ENCODE measurements at places on chromosomes 12 and 14. TPM values are rescaled to one million over a fixed set of nuclear protein-coding genes. Genes with fewer than 3 reads are reported as not detected.

PLCZ1 gene
- not detected for total RNA-seq

TEX52 gene
- total RNA-seq, result not detected

RBP5 gene
- 2.9 TPM for total RNA-seq

ADSS1 gene
- total RNA-seq, result 6.9 TPM

APOF gene
- total RNA-seq, result not detected

EPS8 gene
- 168 TPM for total RNA-seq

KRT72 gene
- total RNA-seq, result not detected

PRIM1 gene
- 13.0 TPM for total RNA-seq

CNTN1 gene
- total RNA-seq, result 7.2 TPM

- DNase-seq, result no peak
Observed at GRCh38 chr12:71476513-71476912, 36.9 kb downstream of the LGR5 start.

- no peak for DNase-seq
Observed at GRCh38 chr14:21136024-21136423, 19.8 kb downstream of the OR5AU1 start.

DNA sequence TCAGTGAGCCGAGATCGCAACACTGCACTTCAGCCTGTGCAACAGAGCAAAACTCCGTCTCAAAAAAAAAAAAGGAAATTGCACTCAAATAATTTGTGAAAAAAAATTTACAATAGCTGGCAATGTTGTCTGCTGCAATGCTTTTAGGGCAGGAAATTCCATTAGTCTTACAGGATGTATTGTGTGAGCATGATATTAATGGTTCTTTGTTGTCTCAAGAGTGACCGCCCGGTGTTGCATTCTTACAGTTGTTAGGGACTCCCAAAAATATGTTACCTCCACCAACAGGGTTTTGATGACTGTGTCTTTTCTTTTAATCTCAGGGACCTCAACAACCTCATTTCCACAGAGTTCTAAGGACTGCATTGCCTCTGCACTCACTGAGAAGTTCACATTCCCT is 44.8 kb downstream of the PZP start:
- DNase-seq, result peak; percentile 30

DNA sequence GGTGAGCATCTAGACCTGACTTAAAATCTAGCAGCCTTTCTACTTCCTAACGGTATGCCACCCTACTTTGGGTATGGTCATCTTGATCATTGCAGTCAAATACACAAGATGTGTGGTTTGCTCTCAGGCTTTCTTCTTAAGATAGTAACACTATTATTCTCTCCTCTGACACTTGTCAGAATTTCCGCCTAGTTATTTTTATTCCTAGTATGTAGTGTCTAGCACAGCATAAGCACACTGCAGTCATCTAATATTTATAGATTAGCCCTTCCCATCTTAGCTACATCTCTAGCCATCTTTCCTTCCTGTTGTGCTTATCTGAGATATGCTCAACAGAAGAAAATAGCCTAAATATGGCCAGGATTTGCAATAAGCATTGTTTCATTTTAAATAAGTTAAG is 180.1 kb downstream of the C12orf50 start:
- DNase-seq, result no peak

- no peak for DNase-seq
Observed at GRCh38 chr12:57048423-57049118, 1.4 kb downstream of the MYO1A start.

DNA sequence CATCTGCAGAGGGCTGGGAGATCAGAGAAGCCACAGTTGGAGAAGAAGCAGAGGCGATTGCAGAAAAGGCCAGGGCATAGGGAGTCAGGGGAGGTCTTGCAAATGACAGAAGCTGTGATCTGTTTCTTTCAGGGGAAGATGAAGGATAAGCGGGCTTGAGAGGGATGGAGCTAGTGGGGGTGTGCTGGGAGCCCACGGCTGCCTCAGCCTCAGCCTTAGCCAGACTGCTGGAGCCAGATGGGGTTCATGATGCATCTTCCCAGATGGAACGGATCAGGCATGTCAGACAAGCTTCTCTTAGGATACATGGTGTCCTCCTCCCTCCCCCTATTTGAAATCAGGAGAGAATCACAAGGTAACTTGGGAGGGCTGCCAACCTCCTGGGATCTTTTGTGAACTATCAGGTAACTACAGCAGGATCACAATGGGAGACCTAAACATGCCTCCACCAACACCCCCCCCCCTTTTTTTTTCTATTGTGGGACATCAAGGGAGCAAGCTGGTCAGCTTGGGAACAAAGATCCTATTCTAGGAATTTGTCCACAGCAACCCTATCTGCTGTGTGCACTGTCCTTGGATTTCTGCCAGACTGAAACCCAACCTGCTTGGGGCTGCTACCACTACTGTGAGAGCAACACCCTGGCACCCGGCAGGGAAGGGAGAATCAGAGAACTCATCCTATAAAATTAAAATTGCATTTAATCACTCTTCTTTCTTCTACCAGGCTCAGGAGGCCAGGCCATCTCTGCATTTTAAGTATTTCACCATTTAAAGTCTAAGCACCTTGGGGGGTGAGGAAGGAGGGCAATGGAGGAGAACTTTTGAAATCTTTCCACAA is 10.7 kb upstream of the ATP2A2 start:
- peak; percentile 51 for DNase-seq

DNA sequence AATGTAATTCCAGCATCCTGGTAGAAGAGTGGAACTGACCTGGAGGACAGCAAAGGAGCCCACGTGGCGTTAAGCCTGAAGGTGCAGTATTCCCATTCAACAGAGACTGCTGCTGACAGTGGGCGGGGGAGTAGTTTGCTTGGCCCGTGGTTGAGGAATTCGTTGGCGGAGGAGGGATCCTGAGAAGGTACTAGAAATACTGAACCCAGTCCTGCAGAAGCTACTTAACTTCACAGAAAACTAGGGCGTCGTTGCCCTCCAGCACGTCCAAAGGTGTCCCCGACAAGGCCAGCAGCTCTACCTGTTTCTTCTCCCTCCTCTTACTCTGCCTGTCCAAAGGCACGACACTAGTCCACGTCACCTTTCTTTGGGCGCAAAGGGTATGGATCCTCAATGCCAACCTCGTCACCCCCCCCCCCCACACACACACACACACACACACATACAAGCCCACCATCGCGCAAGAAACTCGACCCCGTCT is 303 bp downstream of the PUS7L start:
- peak; percentile 22 for DNase-seq

GRCh38 chr14:92280554-92281262 is 42.3 kb upstream of the SLC24A4 start:
- DNase-seq, result no peak

GRCh38 chr12:12244341-12244740 is 22.5 kb downstream of the LRP6 start:
- no peak for DNase-seq

DNA sequence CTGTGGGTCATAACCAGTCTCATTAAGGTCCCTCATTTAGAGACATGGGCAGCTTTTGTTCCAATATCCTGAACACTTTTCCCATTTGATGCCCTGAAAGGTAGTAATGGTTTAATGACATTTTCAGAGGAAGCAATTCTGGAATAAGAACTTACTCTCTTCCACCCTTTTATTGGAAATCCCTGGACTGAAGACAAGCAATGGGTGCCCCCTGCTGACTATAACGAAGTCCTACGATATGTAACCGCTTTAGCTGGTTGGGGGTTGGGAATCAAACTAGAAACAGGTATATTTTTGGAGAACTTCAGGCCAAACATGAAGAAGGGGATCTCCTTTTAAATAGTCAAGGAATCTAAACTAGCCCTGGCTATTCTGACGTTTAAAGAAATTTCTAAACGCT is 20.5 kb downstream of the SARNP start:
- DNase-seq, result no peak

DNA sequence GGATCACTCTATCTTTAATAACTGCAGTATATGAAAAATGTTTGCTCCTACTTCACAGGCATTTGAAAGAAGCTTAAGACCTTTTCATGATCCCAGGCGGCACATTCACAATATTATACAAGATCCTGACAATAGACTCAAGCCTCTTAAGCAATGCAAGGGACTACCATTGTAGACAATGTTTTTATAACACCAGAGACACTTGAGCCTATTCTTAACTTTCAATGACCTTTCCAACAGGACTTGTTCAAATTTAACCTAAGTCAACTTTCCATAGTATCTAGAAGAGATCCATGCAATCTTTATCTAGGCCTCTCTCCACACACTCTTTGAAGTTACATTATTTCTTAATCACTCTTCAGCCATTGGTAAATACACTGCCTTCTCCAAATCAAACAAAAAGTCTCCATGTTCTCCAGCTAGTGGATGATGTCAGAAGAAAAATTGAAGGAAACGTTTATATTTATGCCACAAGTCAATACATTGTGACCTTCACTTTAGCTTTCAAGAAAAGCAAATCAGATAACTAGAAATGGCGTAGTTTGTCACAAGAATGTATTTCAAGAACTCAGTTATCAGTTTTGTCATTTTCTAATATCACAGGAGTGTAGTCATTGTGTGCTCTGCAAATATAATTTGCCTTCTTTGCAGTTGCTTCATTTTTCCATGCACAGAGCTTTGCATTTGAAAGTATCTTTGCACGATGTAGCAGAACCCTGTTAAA is 41.2 kb downstream of the PHLDA1 start:
- no peak for DNase-seq

GRCh38 chr12:61991661-61992060 is 268.5 kb upstream of the USP15 start:
- no peak for DNase-seq

- DNase-seq, result no peak
Observed at GRCh38 chr14:88870777-88871176, 46.3 kb downstream of the TTC8 start.

DNA sequence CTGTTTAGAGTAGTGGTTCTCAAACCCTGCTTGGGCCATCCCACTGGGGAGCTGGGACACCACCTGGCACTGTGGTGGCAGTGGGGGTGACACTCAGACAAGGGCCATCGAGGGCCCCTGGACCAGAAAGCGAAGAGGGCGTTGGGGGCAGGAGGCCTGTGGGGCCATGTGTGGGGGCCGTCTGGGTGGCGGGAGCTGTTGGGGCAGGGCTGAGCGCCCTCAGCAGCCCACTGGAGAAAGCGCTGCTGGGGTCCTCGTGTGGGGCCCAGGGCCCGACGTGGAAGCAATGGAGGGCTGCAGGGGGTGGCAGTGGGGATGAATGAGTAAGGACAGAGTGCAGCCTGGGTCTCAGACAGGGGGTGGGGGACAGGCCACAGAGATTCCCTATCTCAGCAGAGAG is 5.9 kb upstream of the ADSS1 start:
- DNase-seq, result no peak

DNA sequence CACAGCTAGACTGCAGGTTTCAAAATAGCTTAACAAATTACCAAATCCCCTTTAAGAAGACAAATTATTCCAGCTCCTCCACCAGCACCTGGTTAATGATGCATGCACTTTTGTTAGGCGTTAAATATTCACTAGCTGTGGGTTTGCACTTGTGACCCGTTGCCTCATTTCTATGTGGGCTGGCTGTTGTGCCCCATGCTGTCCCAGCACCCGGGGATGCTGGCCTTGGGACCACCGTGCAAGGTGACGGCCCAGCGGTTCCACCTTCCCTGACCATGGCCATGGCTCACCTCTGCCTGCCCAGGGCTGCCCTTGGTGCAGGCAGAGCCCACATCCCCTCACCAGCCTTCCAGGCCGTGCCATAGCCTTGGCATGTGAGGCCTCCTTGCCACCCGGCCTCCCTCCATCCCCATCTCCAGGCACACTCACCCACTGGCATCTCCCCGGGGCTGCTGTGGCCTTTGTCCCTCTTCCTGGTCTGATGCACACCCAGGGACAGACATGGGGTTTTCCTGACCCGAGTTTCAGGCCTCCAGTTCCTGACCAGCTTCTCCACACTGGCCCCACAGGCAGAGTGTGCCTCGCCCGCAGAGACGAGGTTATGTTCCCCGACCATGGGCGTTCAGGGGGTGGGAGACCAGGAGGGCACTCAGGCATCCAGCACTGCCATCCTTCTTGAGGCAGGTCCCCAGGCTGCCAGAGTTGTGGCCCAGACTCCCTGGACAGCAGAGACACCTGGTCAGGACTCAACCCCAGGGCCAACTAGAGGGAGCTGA is 20.3 kb upstream of the C14orf180 start:
- no peak for DNase-seq

DNA sequence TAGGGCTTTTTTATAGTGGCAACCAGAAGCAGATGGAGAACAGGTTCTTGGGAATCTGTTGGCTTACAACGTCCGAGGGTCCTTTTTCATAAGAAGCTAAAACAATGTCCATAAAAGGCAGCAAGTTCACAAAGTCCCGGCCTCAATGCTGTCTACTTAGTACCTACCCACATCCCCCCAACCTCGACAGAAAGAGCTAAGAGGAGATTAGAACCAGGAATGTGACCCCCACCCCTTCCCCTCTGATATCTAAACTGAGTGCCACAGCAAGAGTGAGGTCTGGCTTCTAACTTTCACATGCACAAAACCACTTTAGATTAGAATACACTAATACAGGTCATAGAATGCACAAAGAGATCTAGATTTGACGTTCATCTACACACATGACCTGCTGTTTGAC is 4.5 kb downstream of the DPF3 start:
- DNase-seq, result no peak

DNA sequence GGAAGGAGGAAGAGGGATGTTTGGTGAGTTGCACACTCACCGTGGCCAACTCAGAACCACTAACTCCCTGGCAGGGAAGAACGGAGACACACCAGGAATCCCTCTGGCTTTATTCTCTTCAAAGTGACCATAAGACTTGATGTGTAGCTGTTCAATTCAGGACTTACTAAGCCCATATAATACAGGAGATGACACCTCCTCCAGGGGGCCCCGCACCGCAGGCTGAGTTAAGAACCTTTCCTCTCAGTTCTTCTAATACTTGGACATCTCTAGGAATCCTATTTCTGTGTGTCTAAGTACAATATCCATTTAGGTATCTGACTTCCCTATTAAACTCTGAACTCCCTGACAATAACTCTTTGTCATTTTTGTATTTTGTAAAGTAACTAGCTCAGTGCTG is 49.5 kb downstream of the DCAF4 start:
- no peak for DNase-seq

DNA sequence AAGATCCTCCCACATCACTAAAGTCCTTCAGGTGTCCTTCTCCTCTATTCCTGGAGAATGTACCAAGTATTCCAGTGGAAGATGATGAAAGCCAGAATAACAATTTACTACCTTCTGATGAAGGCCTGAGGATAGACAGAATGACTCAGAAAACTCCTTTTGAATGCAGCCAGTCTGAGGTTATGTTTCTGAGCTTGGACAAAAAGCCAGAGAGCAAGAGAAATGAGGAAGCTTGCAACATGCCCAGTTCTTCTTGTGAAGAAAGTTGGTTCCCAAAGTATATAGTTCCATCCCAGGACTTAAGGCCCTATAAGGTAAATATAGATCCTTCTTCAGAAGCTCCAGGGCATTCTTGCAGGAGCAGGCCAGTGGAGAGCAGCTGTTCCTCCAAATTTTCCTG is 54.6 kb upstream of the HELB start:
- DNase-seq, result no peak
